ENCODE measurements at places on chromosomes 3 and 15.

DNA sequence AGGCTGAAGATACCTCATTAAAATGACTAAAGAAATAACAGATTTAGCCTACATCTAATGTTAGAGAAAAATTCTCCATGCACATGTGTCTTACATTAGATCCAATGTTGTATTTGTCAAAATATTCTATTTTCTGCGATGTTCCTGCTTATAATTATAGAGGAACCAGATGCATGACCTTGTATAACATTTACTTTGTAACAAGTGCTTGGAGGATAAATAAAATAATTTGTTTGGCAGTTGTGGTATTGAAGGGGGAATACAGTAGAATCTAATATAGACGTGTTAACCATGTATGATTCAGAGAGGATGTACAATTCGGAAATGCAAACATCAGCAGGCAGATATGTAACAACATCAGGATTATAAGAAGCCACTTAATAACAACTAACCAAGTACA lies 922.2 kb downstream of the TUSC7 start:
- DNase-seq: no peak

DNA sequence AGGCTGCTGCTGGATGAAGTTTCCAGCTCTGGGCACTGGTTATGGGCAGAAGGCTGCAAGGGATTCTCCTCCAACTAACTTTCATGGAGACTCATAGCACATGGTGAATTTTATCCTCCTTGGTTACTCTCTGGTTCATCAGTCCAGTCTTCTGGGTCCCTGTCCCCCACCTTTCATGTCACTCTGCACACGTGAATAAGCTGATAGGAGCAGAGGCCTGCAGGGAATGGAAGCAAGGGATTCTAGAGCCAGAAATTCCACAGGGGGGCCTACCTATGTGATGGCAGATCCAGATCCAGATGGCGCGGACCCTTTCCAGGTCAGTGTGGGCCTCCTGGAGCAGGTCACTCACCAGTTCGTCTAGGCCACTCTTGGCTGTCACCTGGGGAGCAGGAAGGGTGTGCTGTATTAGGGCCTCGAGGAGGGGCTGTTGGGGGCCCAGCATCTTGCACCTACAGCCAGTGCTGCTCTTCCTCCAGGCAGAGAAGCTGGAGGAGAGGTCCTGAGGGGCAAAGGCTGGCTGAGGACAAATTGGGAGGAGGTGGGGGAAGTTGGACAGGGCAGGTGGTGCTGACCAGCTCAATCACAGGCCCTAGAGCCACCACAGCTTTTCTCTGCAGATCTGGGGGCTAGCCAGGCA lies 30.2 kb downstream of the KY start:
- DNase-seq: no peak

DNA sequence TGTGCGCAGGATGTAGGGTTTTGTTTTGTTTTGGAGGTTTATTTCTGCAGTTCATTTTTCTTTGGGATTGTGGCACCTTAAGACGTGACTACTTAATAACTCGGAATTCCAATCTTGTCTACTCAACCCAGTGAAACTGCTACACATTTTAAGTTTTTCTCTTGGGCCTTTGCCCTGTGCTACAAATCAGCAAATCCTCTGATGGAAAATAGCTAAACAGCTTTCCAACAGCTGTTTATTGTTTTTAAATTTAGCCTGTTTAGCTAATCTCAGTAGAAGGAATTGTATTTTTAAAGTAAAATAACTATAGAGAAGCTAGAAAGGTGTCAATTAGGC lies 48.4 kb downstream of the OPA1 start:
- DNase-seq: no peak

- DNase-seq: peak; percentile 49
These were observed 181.1 kb downstream of the MYRIP start for GRCh38 chr3:39990532-39990931.

GRCh38 chr3:125055331-125055912 lies 375 bp downstream of the HEG1 start:
- peak; percentile 37 for DNase-seq

DNA sequence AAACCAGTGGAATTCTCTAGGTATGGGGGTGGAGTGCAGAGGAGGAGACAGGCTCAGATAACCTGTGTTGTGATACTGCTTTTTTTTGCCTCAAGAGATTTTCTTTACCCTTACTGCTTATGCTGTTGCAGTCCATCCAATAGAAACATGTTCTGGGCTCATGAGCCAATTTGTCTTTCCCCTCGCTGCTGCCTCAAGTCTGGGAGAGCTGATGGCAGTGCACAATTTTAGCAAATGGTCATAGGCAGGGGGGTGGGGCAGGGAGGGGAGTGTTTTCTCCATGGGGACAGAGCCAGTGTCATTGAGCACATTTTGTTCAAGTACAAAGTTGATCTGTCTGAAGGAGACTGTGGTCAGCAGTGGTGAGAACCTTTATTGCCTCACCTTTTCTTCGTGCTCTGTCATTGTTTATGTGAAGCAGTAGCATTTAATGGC lies 134.9 kb downstream of the MBNL1 start:
- no peak for DNase-seq

DNA sequence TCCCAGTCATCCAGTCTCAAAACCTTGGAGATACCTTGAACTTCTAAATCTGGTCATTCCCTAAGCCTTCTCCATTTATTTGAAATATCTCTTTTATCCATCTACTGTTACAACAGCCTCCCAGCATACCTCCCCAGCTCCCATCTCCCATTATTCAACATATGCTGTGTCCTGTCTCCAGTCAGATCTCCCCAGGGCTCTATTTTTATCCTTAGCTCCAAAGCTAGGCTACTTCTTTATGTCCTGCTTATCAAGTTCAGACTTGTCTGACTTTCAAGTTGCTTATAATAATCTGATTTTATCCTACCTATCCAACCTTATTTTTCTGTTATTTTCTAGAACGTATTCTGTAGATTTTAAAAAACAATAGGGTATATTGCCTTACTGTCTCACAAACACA lies 44.2 kb downstream of the IQGAP1 start:
- DNase-seq: no peak

DNA sequence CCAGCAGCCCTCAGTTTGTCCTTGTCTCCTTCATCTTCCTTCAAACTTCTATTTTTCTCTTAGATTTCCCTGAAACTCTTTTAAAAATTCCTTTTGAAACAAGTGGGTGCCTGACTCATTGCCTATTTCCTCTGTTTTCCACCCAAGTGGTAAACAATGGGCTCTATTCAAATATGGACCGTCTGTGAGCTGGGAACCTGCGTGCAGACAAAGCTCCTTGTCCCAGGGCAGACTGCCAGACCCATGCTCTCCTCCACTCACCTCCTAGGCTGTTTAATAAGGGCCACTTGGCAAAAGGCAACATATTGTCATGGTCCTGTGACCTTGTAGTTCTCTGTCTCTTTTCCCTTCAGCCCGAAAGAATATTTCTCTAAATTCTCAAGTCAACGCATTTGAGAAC lies 332.7 kb upstream of the THBS1 start:
- no peak for DNase-seq

DNA sequence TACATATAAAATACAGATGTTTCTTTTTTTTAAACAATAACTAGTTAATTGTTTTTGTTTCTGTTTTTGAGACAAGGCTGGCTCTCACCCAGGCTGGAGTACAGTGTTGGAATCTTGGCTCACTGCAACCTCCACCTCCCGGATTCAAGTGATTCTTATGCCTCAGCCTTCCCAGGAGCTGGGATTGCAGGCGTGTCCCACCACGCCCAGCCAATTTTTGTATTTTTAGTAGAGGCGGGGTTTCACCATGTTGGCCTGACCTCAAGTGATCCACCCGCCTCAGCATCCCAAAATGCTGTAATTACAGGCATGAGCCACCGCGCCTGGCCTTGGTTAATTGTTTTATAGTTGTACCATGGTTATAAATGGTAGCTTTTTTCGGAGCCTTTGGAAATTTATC lies 72.3 kb downstream of the PIAS1 start:
- DNase-seq: no peak

DNA sequence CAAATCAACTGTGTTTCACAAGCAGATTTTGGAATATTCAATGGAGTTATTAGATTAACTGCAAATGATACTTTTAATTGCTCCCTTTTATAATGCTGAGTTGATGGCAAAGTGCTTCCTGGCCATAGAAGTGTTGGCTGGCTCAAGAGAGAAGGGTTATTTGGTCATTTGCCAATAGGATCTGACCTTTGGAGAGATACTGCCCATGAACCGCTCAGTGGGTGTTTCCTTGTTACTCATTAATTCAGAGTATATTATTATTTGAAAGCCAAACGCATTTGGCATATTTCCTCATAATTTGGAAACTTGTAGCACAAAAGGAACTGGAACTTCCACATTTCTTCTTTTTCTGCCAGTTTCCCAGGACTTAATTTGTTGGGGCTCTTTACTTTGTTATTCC lies 234.7 kb downstream of the CDIN1 start:
- no peak for DNase-seq

DNA sequence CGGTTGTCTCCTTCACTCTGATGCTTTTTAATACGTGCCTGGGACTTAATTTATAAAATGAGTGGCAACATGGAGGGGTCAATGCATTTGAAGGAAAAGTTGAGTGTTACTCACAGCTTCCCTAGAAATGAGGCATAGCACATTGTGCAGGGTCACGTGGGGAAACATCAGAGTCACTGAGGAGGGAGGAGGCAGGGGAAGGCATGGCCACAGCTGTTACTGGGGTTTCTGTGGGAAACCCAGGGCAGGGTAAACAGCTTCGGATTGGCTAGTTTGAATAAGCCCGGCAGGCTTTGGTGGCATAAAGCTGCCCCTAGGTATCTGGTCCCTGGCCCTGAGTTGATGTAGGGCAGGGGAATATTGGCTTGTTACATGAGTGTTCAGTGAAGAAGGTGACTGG lies 98.9 kb upstream of the ST8SIA2 start:
- peak; percentile 22 for DNase-seq

DNA sequence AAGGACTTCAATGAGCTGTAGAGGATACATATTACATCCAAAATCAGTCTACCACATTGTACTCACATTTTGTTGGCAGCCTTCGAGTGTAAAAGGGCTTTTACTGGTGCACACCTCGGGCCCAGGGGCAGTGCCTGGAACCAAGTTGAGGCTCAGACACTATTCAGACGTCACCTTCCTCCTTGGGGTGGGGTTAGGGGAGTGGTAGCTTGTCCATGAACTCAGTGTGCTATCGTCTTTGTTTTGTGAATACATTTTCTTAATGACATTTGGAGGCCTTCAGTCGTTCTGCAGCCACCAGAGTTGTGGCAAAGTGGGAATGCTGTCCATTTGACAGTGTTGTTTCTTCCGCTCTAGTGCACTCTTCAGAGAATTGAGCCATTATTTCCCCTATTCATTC lies 114.2 kb downstream of the PGPEP1L start:
- no peak for DNase-seq

DNA sequence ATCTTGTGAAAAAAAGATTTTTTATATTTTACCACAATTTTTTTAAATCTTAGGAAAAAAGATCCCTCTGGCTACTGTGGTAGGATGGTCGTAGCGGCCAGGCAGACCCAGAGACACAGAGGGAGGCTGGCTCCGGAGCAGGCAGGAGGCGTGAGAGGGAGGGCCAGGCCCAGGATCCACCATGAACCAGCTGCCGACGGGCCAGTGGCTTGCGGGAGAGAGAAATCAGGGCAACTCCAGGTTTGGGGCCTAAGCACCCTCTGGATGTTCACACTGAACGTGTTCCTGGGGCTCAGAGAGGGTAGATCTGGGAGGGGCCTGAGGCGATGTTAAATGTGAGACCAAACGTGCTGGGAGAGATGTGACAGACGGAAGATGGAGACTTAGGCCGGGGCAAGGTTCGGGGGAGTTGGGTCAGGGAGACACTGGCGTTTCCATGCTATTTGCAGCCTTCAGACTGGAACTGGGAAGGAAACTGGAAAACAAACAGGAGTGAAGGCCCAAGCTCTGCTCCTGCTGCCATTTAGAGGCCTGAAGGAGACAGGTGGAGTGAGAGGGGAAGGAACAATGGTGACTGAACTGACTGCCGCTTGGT lies 1.6 kb upstream of the VILL start:
- DNase-seq: no peak
